NCI-H2081 treated with DMSO at 0.1 percent for 48 hours (cell line): ENCODE measurements at places on chromosomes 13 and 19.
A peak's percentile ranks its signal among the peaks of the same experiment; 100 is the strongest.

DNA sequence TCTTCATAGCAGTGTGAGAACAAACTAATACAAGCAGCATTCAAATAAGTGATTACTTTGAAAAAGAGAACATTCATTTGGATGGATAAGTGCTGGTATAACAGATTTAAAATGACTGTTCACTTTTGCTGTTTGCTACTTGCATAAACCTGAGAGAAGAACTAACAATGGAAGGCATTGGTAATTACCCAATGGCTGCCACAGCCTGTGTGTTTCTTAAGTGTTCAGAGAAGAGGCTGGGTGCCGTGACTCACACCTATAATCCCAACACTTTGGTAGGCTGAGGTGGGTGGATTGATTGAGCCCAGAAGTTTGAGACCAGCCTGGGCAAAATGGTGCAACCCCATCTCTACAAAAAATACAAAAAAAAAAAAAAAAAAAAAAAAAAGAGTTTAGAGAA, 4.9 kb upstream of the TEX26 start:
- no peak for DNase-seq

DNA sequence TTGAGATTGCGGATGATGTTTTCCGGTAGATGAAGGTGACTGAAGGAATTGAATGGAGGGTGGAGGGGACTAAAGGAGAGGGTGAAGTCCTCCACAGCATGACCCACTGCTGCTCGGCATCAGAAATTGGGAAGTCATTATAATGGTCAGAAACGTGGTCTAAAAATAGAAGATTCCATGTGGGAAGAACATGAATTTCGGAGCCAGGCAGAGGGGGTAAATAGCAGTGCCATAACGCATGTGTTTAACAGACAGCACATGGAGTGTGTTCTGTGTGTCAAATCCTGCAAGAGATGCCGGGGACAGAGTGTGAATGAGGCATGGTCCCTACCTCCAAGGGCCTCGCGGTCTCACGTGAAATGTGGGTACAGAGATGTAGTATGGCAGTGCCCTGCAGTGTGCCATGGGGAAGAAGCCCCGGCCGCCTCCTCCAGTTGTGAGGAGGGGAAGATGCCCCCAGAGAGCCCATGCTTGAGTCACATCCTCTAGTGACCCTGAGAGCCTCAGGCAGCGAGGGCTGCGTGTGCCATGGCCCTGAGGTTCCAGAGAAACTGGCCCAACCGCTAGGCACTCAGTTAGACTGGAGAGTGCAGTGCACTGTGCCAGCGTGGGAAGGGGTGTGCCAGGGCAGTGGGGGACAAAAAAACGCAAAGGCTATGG, 106.1 kb downstream of the COL4A2 start:
- DNase-seq = no peak

DNA sequence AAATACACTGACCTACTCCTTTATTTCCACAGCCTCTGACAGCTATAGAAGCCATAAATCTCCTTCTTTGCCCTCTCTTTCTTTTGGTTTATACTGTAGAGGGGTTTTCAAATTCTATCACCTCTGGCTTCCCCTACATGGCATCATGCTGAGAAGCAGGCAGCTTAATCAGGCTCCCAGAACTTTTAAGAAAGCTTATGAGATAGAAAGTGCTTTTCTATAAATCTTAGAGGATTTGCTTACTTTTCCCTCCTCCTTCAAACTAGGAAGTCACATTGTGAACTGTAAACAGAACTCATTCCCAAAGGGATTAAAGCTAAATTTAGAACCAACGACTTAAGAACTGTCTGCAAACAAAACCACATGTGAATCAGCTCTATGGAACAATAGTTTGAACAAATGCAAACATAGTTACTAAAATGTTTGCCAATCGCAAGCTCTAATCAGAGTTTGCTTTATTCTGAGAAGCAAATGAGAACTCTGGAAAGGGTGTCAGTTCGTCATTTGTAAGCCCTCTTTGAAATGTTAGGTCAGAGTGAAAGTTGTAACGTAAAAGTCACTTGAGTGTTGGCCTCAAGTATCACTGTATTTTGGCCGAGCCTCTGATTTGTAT, 344.1 kb downstream of the RFC3 start:
- DNase-seq = peak; percentile 53

DNA sequence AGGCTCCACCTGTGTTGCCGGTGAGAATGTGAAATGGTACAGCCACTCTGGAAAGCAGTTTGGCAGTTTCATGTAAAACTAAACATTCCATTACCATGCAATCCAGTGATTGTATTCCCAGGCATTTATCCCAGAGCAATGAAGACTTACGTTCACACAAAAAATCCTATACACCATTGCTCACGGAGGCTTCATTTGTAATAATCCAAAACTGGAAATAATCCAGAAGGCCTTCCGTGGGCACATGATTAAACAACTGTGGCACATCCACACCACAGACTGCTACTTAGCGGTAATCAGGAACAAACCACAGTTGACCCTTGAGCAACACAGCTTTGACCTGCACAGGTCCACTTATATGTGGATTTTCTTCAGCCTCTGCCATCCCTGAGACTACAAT, 339.7 kb downstream of the MTUS2 start:
- no peak for DNase-seq

DNA sequence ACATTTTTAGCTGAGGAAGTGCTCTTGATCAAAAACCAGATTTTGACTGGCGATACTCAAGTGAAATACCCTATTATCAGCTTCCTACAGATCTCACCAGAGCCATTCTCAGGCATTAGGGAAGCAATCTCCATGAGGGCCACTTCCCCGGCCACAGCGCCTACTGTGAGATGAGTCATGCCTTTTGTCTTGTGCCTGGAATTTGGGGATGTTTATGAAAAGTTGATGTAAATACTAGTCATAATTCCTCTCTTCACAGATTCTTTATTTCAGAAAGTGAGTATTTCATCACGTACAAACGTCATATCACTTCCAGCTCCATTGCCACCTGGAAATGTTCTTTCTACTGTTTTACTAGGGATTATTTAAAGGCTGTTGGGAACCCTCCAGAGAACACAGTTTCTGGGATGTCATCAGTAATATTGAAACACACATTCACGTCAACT, 25.3 kb upstream of the SLC46A3 start:
- DNase-seq = no peak

- DNase-seq = no peak
These were observed 45.6 kb downstream of the SERPINE3 start for GRCh38 chr13:51385114-51385513.

- DNase-seq = no peak
These were observed 17.1 kb upstream of the PAN3 start for GRCh38 chr13:28121224-28121623.

DNA sequence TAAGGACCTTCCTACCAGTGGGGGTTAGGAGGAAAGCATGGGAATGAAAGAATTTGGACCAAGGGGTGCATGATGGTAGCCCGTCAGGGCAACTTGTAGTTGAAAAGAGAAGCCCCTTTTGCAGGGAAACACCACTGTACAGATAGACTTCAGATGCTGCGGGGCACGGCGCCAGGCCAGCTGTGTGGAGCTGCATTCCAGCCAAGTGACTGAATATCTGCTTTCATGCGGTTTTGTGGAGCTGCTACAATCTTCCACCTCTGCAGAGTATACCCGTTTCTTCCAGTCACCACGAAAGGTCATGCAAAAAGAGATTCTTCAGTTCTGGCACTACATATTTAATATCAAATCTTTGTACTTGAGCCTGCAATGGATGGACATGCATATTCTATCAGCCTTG, 104.7 kb downstream of the RGCC start:
- no peak for DNase-seq

DNA sequence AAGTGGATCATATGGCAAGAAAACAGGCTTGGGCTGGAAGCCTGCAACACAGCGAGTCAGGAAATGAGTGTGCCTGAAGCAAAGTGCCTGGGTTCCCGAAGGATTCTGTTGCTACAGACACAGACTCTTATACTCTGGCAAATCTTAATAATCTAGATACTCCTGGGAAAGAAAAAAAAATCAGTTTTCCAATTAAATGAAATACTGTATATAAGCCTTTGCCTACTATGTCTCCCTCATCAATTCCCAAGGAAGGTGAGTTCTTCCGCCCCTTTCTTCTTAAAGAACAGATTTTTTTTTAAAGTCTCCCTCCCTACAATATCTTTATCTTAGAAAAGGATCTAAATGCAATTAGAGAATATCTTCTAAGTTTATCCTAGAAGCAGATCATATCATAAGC, 10.3 kb downstream of the ZFP82 start:
- DNase-seq = no peak

DNA sequence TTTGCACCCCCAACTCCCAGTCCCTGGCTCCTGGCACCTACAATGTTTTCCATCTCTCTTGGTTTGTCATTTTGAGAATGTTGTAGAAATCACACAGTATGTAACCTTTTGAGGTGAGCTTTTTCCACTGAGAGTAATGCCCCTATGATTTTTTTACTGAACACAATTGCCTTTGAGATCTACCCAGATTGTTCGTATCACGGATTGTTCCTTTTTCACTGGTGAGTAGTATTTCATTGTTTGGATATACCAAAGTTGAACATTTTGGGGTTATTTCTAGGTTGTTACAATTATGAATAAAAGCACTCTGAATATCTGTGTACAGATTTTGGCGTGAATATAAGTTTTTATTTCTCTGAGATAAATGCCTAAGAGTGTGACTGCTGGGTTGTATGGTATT, 17.7 kb upstream of the ANKRD10 start:
- no peak for DNase-seq

- no peak for DNase-seq
These were observed 45.4 kb downstream of the PEPD start for GRCh38 chr19:33476151-33476707.

DNA sequence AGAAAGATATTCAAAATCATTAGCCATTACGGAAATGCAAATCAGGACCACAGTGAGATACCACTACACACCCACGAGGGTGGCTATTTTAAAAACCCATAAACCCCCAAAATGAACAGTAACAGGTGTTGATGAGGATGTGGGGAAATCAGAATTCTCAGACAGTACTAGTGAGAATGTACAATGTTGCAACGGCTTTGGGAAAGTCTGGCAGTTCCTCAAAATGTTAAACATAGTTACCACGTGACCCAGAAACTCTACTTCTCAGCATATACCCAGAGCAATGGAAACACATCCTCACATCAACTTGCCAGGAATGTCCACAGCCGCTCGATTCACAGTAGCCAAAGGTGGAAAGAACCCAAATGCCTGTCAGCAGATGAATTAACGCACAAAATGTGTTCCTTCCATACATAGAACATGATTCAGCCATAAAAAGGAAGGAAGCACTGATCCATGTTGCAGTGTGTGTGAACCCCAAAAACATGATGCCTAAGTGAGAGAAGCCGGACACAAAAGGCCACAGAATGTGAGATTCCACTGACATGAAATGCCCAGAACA, 7.0 kb downstream of the PLVAP start:
- DNase-seq = no peak

DNA sequence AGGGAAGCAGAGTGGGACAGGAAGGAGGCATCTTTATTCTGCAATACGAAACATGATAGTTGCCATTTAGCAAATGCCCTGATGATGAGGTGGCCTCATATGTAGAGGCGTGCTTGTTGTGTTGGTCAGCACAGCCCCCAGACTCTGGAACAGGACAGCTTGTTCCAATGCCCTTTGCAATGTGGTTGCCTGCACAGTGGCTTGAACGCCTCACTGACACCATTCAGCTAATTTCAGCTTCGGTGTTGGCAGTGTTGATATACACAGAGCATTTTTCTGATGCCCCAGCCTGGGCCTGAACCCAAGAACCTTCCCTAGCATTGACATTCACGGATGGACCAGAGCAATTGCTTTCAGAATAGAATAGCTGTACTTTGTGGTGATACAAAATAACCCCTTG, 133.3 kb downstream of the HS6ST3 start:
- no peak for DNase-seq

DNA sequence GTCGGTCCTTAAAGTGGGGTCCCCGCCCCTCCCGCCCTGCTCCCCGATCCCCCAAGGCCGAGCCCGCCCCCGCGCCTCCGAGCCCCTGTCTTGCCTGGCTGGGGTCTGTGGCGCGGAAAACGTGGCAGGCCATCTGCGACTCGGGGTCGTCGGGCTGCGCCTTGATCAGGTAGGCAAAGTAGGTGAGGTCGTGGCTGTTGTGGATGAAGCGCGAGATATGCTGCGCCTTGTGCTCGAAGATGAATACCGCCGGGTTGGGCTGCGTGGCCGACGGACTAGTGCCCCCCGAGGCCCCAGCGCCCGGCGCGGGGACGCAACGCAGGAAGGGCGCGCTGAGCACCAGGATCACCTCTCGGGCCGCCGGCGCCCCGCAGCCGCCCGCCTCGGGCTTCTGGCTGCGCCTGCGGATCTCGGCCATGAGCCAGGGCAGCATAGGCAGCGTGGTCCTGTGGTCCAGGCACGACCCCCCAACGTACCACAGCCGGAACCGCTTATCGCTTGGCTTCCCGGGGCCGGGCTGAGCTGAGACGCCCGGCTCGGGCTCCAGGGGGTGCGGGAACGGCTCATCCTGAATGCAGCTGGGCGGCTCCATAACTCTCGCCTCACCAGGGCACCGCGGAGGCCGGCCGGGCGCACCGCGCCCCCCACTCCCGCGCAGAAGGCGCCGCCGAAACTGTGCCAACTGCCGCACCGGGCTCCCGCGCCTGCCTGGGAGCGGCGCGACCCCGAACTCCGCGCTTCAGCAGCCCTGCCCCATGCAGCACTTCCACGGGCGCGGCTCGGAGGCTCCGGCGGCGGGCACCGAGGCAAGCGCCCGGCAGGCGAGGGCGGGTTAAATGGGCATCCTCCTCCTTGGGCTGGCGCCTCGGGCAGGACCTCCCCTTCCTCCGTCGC, 546 bp downstream of the TBC1D4 start:
- DNase-seq = no peak

DNA sequence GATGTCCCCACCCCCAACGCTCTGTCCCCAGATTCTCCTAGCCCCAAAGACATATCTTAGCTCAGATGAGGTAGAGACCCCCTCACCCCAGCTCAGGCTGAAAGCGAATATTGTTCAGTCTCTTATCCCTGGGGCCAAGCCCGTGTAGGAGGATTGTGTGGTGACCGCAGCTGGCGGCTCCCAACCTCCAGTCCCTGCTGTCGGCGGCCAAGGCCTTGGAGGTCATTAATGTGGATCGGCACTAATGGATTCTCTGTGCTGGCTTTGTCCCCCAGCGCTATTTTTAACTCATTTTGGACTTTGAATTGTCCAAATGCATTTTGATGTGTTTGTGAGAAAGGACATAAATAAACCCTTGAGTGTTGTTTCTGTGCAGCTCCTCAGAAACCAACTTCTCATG, 124.2 kb downstream of the UQCRFS1 start:
- DNase-seq = no peak

DNA sequence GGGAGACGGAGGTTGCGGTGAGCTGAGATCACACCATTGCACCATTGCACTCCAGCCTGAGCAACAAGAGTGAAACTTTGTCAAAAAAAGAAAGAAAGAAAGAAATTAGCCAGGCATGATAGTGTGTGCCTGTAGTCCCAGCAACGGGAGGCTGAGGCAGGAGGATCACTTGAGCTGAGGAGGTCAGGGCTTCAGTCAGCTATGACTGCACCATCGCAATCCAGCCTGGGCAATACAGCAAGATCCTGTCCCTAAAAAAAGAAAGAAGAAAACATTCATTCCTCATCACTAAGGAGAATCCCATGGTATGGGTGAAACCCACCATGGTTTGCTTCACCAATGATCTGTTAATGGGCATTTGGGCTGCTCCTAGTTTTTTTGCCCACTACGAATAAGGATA, 13.0 kb upstream of the AP1M2 start:
- no peak for DNase-seq
